ENCODE measurements at places on chromosomes 2 and 18. TPM values are rescaled to one million over a fixed set of nuclear protein-coding genes. Genes with fewer than 3 reads are reported as not detected.

- DNase-seq: peak; percentile 43
These were observed 70.1 kb upstream of the PNPT1 start for GRCh38 chr2:55763721-55764120.

DNA sequence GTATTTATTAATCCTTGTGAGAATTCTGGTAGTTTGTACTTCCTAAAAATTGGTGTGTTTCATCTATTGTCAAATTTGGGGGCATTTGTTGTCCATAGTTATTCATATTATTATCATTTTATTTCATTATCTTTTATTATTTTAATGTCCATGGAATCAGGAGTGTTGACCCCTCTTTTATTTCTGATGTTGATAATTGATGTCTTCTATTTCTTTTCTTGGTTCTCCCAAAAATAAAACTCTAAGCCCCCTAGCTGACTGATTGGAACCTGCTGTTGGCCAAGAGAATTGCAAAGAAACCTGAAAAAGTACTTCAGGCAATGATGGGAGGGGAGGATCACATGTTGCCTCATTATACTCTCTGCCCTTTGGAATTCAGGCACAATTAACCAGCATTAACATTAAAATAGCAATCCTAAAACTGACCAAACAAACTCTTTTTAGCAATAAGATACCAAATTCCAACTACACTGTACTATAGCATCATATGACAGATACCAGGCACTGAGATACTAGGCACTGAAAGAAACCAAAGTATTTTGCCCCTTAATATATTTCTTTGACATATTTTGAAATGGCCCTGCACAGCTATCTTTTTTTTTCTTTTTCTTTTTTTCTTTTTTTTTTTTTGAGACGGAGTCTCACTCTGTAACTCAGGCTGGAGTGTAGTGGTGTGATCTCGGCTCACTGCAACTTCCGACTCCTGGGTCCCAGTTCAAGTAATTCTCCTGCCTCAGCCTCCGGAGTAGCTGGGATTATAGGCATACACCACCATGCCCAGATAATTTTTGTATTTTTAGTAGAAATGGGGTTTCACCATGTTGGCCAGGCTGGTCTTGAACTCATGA, 1097.2 kb upstream of the CNTNAP5 start:
- no peak for DNase-seq

- peak; percentile 38 for DNase-seq
These were observed 27.9 kb downstream of the FABP1 start for GRCh38 chr2:88099798-88100488.

DNA sequence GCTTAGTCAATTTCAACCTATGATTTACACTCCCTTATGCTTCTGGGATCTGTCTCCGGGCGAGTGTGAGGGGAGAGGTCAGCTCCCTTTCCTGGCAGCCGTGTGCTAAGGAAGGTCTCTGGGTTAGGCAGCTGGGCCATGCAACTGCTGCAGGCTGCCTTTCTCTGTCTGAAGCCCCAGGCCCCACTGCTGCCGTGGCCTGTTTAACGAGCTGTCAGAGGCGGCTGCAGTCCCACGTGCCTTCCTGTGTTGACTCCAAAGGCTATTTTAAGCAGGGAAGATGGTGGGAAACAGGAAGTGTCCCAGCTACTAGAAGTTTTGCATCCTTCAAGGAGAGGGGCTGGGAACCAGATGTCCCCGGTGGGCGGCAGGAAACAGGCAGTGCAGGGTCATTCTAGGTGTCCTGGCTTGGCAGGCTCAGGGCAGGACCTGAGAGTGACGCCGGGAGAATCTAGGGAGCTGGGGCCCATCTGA, 186.4 kb downstream of the TNS1 start:
- no peak for DNase-seq

GRCh38 chr2:74730530-74730929, 76.5 kb downstream of the SEMA4F start:
- no peak for DNase-seq

- DNase-seq: no peak
These were observed 106.1 kb upstream of the PPP1CB start for GRCh38 chr2:28645553-28645952.

GRCh38 chr2:3208591-3208990, 169.0 kb downstream of the EIPR1 start:
- no peak for DNase-seq

- DNase-seq: no peak
These were observed 1569.7 kb upstream of the SLC39A10 start for GRCh38 chr2:194087089-194087958.

DNA sequence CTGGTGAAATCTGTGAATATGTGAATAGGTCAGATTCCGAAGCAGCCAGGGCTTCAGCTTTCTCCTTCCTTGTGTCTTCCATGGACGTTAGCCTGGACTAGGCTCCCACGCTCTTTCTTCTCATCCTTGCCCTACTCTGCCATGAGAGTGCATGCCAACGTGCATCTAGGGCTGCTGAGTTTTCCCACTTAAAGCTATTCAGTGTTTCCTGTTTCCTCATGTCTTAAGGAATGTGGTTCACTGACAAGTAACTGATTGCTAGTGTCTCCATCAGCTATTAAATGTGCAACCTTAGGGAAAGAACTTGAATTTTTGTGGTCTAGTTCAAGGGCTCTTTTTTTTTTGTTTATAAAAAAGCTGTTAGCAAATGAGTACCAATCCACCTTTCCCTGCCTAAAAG, 642.3 kb upstream of the LINC00305 start:
- DNase-seq: no peak

- peak; percentile 28 for DNase-seq
These were observed 644 bp upstream of the QPCT start for GRCh38 chr2:37343537-37344434.

DNA sequence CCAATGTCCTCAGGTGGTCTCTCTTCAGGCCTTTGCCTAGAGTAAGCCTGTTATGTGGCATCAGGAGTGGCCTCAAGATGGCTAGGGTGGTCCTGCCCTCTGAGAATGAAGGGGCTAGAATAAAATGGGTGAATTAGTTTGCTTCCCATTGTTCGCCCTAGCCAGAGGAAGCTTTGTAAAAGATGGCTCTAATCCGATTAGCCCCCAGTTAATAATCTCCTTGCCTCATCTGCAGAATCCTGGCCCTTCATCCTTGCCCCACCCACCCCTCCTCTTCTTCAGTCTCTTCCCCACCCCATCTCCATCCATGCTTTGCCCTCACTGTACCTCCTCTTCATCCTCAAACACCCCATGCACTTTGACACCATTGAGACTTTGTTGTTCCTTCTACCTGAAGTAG, 57.4 kb upstream of the LGALSL start:
- no peak for DNase-seq

DNA sequence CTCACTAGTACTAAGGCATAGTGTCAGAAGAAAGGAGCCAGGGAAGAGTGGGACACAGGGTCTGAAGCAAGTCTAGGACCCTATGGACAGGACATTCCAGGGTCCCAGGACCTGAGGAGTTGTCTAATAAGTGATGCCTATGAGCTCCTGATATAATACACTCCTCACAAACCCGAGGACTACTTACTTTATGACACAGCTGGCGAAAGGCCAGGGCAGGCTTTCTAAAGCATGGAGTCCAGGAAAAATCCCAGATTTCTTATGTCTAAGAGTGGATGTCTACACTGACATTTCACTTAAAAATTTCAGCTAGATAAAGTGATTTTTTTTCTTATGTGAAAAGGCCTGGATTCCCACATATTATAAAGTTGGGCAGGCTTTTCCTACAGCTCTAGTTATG, 502.2 kb upstream of the SETBP1 start:
- DNase-seq: no peak

DNA sequence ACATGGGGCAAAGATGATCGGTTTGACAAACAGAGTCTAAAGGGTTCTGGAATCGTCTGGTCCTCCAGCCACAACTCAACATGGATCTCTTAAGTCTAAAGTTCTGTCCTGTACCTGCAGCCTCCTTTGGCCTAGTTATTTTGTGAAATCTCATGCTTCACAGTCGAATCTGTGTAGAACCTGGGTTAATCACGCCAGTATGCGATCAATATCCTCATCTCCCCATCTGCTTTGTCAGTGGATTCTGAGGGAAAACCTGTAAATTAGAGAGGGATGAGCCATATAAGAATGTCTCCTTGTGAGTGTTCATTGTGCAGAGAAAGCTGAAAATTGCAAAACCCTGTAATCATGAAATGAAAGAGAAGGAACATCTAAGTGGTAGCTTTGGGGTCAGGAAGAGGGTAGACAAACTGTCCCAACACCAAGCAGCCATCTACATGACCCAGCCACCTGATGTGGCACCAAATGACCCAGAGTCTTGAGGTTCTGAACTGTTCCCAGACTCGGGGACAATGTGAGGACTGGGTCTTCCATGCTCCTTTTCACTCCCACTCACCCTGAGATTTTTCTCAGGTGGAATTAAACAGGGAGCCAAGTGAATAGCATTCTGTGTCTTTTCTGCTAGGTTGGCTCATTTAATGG, 175.6 kb downstream of the ALPK2 start:
- DNase-seq: no peak

The IL1A gene
- polyA plus RNA-seq: 26.3 TPM

The OTOS gene
- polyA plus RNA-seq: not detected

The GBX2 gene
- not detected for polyA plus RNA-seq

The RGPD3 gene
- 0.08 TPM for polyA plus RNA-seq

The DOCK10 gene
- polyA plus RNA-seq: 5.1 TPM

Measured in mammary epithelial cell (primary cell).